ENCODE measurements at places on chromosomes 11 and 22. TPM values are rescaled to one million over a fixed set of nuclear protein-coding genes. Genes with fewer than 3 reads are reported as not detected.

- H3K27ac ChIP-seq: no peak overlapping the region
- H3K4me1 ChIP-seq: no peaks in the 10 kb centered on the region
- H3K36me3 ChIP-seq: no peaks in the 10 kb centered on the region
- H3K27me3 ChIP-seq: peaks cover 33% of the 10 kb centered on the region
- no peak overlapping the region for H3K4me3 ChIP-seq
- no peak for DNase-seq
Observed at GRCh38 chr22:22085702-22086500, 103.3 kb upstream of the TOP3B start.

DNA sequence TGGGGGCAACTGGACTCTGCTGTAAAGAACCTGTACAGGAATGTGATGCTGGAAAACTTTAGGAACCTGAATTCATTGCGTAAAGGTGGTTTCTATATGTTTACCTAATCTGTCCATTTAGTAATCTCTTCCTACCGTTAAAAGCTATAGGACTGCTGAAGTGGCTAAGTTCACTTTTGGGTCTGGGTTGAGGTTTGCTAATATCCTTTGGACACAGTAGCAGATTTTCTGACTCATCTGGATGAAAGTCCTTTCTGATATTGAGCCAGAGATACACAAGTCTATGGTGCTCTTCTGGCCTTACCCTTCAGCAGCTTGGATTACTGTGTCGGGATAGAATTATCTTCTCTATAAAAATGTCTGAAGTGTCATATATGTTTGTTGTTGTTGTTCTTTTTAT lies 16.9 kb downstream of the ZNF215 start:
- DNase-seq: no peak
- H3K36me3 ChIP-seq: no peaks in the 10 kb centered on the region
- no peaks in the 10 kb centered on the region for H3K27me3 ChIP-seq
- no peaks in the 10 kb centered on the region for H3K4me1 ChIP-seq
- no peak overlapping the region for H3K4me3 ChIP-seq
- no peak overlapping the region for H3K27ac ChIP-seq

ABTB2 gene
- total RNA-seq: 0.69 TPM

GRCh38 chr11:35487532-35488078 lies 37.8 kb downstream of the PAMR1 start:
- no peaks in the 10 kb centered on the region for H3K36me3 ChIP-seq
- H3K27ac ChIP-seq: no peak overlapping the region
- DNase-seq: no peak
- no peak overlapping the region for H3K4me3 ChIP-seq
- peaks cover 20% of the 10 kb centered on the region for H3K27me3 ChIP-seq

RAB36 gene
- 1.8 TPM for total RNA-seq

- no peaks in the 10 kb centered on the region for H3K27me3 ChIP-seq
- no peaks in the 10 kb centered on the region for H3K36me3 ChIP-seq
- H3K4me1 ChIP-seq: no peaks in the 10 kb centered on the region
- no peak overlapping the region for H3K27ac ChIP-seq
- DNase-seq: no peak
- no peak overlapping the region for H3K4me3 ChIP-seq
Observed at GRCh38 chr11:115311949-115312348, 192.3 kb downstream of the CADM1 start.

GRCh38 chr11:31237819-31238760 lies 131.4 kb downstream of the DCDC1 start:
- no peak overlapping the region for H3K27ac ChIP-seq
- no peaks in the 10 kb centered on the region for H3K4me1 ChIP-seq
- H3K27me3 ChIP-seq: no peaks in the 10 kb centered on the region
- DNase-seq: no peak
- no peak overlapping the region for H3K4me3 ChIP-seq

DNA sequence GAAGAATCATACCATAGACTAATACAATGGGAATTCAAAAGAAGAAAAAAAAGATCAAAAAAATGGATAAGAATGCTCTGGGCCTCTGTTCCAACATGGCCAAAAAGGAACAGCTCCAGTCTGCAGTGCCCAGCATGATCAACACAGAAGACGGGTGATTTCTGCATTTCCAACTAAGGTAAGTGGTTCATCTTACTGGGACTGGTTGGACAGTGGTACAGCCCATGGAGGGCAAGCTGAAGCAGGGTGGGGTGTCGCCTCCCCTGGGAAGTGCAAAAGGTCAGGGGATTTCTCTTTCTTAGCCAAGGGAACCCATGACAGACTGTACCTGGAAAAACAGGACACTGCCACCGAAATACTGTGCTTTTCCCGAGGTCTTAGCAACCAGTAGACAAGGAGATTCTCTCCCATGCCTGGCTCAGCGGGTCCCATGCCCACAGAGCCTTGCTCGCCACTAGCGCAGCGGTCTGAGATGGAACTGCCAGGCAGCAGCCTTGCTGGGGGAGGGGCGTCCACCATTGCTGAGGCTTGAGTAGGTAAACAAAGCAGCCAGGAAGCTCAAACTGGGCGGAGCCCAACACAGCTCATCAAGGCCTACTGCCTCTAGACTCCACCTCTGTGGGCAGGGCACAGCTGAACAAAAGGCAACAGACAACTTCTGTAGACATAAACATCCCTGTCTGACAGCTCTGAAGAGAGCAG lies 428.4 kb downstream of the MN1 start:
- H3K4me3 ChIP-seq: no peak overlapping the region
- H3K4me1 ChIP-seq: no peaks in the 10 kb centered on the region
- DNase-seq: no peak
- H3K27me3 ChIP-seq: no peaks in the 10 kb centered on the region
- no peaks in the 10 kb centered on the region for H3K36me3 ChIP-seq

PIWIL4 gene
- 2.1 TPM for total RNA-seq

GRCh38 chr11:3191586-3192324 lies 26.6 kb upstream of the OSBPL5 start:
- no peaks in the 10 kb centered on the region for H3K36me3 ChIP-seq
- no peak overlapping the region for H3K4me3 ChIP-seq
- no peak for DNase-seq
- no peaks in the 10 kb centered on the region for H3K4me1 ChIP-seq

DNA sequence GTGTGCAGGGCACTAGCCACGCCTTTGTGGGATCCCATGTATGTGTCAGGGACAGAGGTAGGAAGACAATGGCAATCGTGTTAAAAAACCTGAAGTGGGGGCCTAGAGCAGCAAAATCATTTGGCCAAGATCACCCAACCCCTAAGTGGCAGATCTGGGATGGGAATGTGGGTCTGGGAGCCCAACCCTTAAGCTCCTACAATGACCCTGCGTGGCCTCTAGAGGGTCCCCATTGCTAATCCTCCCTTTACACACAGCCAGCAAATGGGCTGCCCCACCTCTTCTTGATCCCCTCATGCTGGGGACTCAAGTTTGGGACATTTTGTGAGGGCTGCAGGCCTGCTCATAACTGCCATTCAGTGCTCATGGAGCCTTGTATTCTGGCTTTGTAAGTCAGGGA lies 73.2 kb upstream of the SUSD2 start:
- no peaks in the 10 kb centered on the region for H3K4me1 ChIP-seq
- no peak for DNase-seq
- H3K27ac ChIP-seq: no peak overlapping the region
- H3K4me3 ChIP-seq: no peak overlapping the region
- no peaks in the 10 kb centered on the region for H3K27me3 ChIP-seq
- peaks cover 37% of the 10 kb centered on the region for H3K36me3 ChIP-seq

DNA sequence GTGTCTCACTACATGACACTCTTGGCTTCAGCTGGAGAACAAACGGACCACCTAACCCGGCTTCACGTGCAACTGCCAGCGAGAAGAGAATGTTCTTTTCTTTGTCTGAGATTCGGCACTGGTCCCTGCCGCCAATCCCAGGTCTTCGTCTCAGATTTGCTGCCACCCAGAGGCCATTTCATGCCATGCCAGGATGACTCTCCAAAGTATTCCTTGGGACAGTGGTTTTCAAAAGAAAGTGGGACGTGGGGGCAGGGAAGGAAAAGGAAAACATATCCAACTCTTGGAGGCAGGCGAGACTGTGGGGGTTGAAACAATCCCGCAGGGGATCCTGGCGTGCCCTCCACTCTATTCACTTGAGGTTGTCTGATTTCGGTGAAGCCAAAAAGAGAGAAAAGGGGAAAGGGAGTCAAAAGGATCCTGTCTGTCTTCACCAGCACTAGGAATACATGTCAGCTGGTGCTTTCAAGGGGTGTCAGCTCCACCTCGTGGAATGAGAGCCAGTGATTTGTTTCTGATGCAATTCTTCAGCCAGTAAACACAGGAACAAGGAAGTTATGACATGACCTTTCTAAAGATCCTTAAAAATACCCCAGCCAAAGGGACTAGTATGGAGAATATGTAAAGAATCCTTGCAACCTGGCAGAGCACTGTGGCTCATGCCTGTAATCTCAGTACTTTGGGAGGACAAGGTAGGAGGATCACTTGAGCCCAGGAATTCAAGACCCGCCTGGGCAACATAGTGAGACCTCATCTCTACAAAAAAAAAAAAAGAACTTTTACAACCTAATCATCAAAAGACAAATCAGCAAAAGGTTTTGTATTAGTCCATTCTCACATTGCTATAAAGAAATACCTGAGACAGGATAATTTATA lies 41.0 kb upstream of the APLNR start:
- DNase-seq: no peak
- H3K27ac ChIP-seq: no peak overlapping the region
- H3K4me1 ChIP-seq: no peaks in the 10 kb centered on the region
- H3K4me3 ChIP-seq: no peak overlapping the region
- H3K36me3 ChIP-seq: no peaks in the 10 kb centered on the region

TUBA8 gene
- 1.7 TPM for total RNA-seq

DNA sequence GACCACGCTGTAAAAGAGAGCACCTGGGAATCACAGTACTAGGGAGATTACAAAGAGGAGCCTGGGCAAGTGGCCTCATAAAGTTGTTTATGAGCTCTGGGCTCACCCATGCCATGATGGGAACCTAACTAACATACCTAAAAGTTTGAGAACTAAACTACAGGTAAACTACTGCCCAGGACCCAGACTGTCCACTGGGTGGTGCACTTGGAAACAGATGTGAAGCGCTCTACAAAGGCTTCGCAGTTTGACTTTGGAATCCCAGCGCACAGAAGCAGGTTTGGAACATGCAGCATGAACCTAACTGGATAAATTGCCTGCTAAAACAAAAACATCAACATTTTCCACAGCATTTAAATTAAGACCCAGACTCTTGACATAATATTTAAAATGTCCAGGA lies 418.6 kb downstream of the FAM181B start:
- no peaks in the 10 kb centered on the region for H3K27me3 ChIP-seq
- H3K4me1 ChIP-seq: no peaks in the 10 kb centered on the region

- no peak overlapping the region for H3K4me3 ChIP-seq
- peaks cover 3% of the 10 kb centered on the region for H3K27me3 ChIP-seq
- H3K27ac ChIP-seq: no peak overlapping the region
- no peaks in the 10 kb centered on the region for H3K4me1 ChIP-seq
- no peak for DNase-seq
Observed at GRCh38 chr11:33389635-33390034, 132.5 kb downstream of the HIPK3 start.

SYT13 gene
- total RNA-seq: not detected

B3GAT3 gene
- 92.8 TPM for total RNA-seq

GRCh38 chr22:48309115-48309705 lies 1518.5 kb downstream of the BRD1 start:
- H3K27ac ChIP-seq: no peak overlapping the region
- H3K36me3 ChIP-seq: no peaks in the 10 kb centered on the region
- H3K27me3 ChIP-seq: peaks cover 20% of the 10 kb centered on the region
- no peaks in the 10 kb centered on the region for H3K4me1 ChIP-seq

- no peaks in the 10 kb centered on the region for H3K36me3 ChIP-seq
- H3K4me3 ChIP-seq: no peak overlapping the region
- peaks cover 46% of the 10 kb centered on the region for H3K27me3 ChIP-seq
- DNase-seq: no peak
- no peak overlapping the region for H3K27ac ChIP-seq
Observed at GRCh38 chr11:117444256-117444655, 116.6 kb downstream of the CEP164 start.

- H3K27me3 ChIP-seq: no peaks in the 10 kb centered on the region
- no peaks in the 10 kb centered on the region for H3K36me3 ChIP-seq
- H3K27ac ChIP-seq: no peak overlapping the region
- H3K4me3 ChIP-seq: no peak overlapping the region
- H3K4me1 ChIP-seq: peaks cover 16% of the 10 kb centered on the region
Observed at GRCh38 chr11:36455658-36456111, 54.4 kb downstream of the TRAF6 start.

- no peaks in the 10 kb centered on the region for H3K27me3 ChIP-seq
- H3K4me3 ChIP-seq: no peak overlapping the region
- peaks cover 34% of the 10 kb centered on the region for H3K4me1 ChIP-seq
- DNase-seq: no peak
Observed at GRCh38 chr11:11856638-11857037, 14.9 kb downstream of the USP47 start.

CCDC117 gene
- 17.4 TPM for total RNA-seq

THOC5 gene
- 55.4 TPM for total RNA-seq

- no peaks in the 10 kb centered on the region for H3K36me3 ChIP-seq
- no peak for DNase-seq
- H3K27me3 ChIP-seq: no peaks in the 10 kb centered on the region
- H3K4me3 ChIP-seq: no peak within 1 kb of the TSS
- H3K27ac ChIP-seq: no peak within 1 kb of the TSS
- no peaks in the 10 kb centered on the region for H3K4me1 ChIP-seq
Observed at GRCh38 chr22:25741692-25742626, at the start of gene MYO18B. Gene MYO18B, plus strand, starts transcription at chr22:25742188. Its CDS starts 18,905 bp downstream, at chr22:25761093.

KRTAP5-8 gene
- not detected for total RNA-seq

SLC22A6 gene
- not detected for total RNA-seq

DNA sequence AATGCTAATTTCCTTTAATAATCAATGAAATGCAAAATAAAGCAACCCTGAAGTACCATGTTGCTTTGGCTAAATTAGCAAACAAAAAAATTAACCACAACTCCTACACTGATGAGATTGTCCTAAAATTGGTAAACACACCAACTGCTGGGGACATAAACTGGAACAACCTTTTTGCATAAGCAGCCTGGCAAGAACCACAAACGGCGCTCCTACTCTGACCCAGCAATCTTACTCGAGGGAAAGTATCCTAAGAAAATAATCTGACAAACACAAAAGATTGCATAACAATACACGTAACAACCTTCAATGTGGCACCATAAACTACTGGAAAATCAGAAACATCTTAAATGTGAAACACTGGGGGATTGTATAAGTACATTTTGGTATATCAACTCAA lies 189.8 kb upstream of the PITPNB start:
- DNase-seq: no peak
- H3K36me3 ChIP-seq: no peaks in the 10 kb centered on the region
- H3K4me1 ChIP-seq: no peaks in the 10 kb centered on the region
- H3K27me3 ChIP-seq: no peaks in the 10 kb centered on the region
